Stimulated activated naive CD8-positive, alpha-beta T cell treated with anti-CD3 and anti-CD28 coated beads, Interleukin-15, Interleukin-2, amounts not matched to agents 100 U/mL and 50 U/mL, for 24 hours (primary cell): ENCODE measurements at places on chromosomes 13 and 19.

DNA sequence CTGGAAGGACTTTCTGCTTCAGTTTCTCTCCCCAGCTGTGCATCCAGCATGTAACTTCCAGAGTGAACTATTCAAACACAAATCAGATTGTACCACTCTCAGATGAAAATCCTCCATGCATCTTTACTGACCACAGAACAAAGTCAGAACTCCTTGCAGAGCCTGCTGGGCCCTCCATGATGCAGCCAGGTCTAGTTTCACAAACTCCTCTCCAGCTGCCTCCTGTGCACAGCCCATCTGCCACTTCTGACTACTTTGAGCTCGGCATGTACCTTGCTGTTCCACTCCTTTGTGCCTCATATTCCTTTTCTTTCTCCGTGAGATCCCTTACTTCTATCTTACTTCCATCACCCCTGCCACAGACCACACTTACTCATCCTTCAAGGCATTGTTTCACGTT lies 31.4 kb downstream of the NALCN start:
- DNase-seq, result no peak

DNA sequence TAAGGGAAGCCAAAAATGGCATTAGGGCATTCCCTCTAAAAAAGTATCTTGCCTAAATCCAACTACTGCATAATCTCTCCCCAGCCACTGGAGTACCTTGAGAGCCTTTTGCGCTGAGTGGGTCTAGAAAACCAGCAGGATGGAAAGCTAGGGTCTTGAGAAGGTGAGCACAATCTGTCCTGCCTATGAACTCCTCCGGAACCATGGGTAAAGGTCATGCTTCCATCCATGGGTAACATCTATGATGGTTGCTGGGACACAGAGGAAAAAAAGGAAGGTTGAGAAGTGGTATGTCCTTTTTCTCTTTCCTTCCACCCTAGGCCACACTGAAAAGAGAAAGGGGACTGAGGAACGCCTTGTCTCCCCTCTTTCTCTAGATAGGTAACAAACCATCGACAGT lies 52.4 kb downstream of the ZNF676 start:
- DNase-seq, result no peak

- no peak for DNase-seq
Measured at GRCh38 chr19:30309905-30310601, 62.1 kb upstream of the ZNF536 start.

- peak; percentile 54 for DNase-seq
Measured at GRCh38 chr19:54473071-54473891, at the start of gene CDC42EP5. TSS of gene CDC42EP5 (minus strand) at chr19:54473296. CDS start at chr19:54465547, 7,749 bp downstream.

DNA sequence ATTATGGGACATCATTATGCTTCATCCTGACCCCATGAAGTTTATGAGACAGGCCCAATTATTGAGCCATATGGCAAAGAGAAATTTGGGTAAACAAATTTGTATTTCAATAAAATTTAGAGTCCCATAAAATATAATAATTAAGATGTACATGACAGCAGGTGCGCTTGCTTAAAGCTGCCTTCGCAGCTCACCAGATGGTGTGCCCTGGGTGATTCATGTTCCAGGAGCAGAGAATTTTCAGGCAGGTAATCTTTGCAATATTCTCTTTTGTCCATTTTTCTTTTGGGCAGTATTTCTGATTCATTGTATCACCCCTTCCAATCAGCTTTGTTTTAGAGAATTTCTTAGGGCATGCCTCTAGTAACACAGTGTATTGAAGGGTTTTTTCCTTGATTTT lies 39.5 kb upstream of the WASF3 start:
- no peak for DNase-seq

GRCh38 chr13:99312493-99312883 lies 5.3 kb upstream of the GPR183 start:
- no peak for DNase-seq

GRCh38 chr19:1863328-1863637 lies at the start of gene KLF16:
TSS of gene KLF16 (minus strand) at chr19:1863579. CDS start at chr19:1863497, 82 bp downstream.
- DNase-seq, result no peak

DNA sequence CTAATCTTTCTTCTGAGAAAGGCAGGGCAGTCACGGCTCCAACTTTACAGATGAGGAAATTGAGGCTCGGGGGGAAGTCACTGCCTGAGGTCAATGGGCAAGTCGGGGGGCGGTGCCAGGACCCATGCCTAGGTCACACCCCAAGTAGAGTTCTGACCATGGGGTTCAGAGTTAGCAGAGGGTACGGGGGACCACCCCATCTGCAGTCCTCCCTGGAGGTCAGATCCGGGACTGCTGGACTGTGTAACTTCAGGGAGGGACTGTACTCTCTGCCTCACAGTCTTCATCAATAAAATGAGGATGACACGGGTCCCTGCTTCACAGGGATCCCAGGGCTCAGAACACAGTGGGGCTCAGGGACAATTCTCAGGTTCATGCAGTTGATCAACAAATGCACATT lies 7.7 kb downstream of the SLC5A5 start:
- DNase-seq, result no peak

GRCh38 chr13:46640843-46641242 lies 87.9 kb downstream of the LRCH1 start:
- no peak for DNase-seq

DNA sequence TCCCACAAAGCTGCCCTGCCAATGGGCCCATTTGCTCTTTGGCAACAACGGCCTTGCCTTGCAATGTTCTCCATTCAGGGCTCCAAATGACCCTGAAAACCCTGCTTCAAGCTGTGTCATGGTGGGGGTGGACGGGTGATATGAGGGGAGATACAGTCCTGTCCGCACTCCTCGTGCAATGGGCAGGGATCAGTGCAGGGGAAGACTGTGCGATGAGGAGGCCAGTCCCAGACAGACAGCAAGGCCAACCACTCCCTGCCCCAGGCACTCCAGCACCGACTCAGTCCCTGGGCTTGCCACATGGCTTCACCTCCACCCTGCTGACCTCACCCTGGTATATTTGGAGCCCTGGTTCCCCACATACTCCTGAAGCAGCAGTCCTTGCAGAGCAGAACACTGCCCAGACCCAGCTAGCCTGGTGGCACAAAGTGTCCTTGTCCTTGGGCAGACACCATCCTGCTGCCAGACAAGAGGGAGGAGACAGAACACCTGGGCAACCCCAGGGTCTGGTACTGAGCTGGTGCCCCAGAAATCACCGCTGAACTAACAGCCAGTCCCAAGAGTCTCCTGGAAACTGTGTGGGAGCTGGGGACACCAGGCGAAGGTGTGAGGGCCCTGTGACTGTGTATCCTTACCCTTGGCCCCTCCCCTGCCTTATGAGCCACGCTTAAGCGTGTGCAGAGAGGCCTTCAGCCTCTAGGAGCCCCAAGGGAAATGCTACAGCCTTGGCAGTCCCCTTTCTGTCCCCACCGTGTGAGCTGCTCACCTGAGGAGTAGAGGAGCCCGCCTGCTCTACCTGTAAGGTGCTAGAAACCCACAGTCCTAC lies 9.1 kb upstream of the SLC35E1 start:
- no peak for DNase-seq

DNA sequence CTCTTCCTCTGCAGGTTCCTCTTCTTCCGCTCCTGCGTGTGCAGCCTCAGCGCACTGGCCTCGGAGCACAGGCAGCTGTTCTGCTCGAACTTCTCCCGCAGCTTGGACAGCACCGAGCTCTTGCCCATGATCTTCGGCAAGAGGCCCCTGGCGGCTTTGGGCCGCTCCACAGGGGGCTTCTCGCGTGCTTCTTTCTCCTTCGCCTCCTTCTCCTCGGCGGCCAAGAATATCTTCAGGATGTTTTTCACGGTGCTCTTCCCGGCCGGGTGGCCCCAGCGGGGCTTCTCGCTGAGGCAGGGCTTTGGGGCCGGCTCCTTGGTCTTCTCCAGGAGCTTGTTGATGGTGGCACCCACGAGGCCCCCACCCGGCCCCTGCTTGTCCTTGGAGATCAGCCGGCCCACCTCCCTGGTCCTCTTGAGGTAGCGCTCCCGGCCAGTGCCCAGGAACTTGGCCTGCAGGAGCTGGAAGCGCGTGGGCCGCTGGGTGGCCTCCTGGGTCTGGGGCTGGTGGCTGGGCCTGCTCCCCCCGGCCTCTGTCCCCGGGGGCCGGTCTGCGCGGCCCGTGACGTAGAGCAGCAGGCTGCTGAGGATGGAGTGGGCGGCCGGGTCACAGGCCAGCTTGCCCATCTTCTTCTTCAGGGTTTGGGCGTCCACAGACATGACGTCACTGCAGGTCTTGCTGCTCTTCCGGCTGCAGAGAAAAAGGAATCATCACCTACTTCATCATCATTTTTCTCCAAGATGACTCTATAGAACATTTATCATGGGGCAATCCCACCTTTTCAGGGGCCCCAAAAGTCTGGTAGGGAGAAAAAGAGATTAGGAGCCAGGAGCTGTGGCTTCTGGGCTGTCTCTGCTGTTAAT lies 43.8 kb upstream of the GRTP1 start:
- DNase-seq, result no peak

- no peak for DNase-seq
Measured at GRCh38 chr13:27192973-27193372, 21.4 kb upstream of the USP12 start.

- no peak for DNase-seq
Measured at GRCh38 chr19:41897181-41897580, 14.2 kb downstream of the ARHGEF1 start.

DNA sequence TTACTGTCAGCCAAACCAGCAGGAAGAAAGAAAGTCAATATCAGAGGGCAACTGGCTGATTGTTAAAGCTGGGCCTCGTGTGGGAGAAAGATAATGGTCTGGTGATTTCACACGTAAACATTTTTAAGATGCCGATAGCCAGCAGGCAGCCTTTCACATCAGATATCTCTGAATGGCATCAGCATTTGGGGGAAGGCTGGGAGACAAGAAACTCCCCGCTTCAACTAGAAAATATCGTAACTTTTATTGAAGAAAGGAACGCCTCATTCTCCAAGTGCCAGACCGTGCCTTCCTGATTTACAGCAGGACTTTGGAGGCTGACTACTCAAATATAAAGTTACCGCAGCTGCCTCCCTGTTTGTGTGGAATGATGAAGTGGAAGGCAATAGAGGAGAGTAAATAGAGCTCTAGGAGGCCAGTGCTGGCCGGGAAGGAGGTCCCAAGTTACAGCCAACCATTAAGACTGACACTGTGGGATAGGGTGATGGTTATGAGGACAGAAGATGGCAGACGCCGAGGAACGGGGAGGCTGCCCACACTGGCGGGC lies 284.3 kb upstream of the MAB21L1 start:
- DNase-seq, result no peak

GRCh38 chr13:25062479-25062878 lies 33.5 kb upstream of the PABPC3 start:
- no peak for DNase-seq

GRCh38 chr19:32580353-32580900 lies 563 bp upstream of the PDCD5 start:
- no peak for DNase-seq

DNA sequence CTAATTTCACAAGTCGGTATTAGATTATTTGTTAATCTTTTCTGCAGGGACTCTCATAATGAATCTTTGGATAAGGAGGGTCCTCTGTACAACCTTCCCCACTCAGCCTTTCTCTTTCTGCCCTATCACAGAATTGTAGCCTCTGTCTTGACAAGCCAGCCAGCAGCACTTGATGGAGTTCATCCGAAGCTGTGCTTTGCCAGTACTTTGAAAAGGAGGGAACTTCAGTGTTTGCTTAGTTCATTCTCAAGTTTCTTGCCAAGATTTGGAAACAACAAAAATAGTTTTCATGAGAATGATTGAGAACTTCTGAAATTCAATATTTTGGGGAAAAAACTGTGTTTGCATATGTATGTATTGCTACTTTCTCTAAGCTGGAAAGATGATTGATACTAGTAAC lies 69.3 kb upstream of the HMGB1 start:
- no peak for DNase-seq

DNA sequence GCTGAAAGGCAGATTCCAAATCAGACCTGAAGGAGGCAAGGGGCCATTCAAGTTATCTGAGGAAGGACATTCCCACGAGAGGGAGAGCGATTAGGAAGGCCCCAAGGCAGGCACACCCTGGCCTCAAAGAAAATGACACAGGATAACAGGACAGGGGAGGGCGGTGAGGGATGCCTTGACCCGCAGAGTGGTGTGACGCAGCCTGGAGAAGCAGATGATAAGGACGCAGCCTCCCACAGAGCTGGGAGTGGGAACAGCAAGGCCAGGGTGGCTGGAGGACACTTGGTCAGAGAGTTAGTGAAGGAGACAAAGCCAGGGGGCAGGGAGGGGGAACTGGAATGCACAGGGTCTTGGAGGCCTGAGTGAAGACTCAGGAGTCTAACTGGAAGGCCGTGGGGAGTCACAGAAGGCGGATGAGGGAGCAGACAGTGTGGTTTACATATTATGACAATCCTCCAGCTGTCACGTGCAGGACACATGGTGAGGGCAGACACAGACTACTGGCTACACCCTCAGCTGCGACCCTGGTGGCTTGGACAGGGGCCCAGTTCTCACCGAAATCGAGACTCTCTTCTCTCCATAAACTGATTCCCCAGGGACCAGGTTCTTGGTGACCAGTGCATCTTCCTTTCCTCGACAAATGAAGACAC lies 5.8 kb upstream of the DYRK1B start:
- DNase-seq, result no peak

GRCh38 chr19:46762245-46762890 lies 16.1 kb upstream of the STRN4 start:
- no peak for DNase-seq

GRCh38 chr13:51832471-51833152 lies 12.4 kb downstream of the TMEM272 start:
- DNase-seq, result no peak

DNA sequence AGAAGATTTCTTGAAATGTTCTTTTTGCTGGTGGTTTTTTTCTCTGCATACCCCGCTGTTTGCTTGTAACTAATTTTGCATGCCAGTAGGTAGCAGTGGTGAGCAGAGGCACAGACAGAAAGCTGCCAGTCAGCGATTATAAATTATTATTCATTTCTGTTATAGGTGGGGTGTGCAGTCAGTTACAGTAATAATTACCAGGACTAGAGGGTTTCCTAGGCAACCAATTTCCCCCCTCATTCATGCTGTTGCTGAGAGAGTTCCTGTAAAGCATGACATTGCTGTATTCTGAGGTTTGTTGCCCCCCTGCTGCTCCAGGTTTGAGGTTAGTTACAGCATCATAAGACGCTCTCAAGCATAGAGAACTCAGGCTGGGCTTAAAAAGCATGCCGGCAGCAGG lies 104.5 kb downstream of the URI1 start:
- no peak for DNase-seq

GRCh38 chr19:42420055-42420544 lies 7.1 kb downstream of the LIPE start:
- peak; percentile 84 for DNase-seq

GRCh38 chr19:54684527-54684926 lies 21.7 kb downstream of the LILRB4 start:
- no peak for DNase-seq

DNA sequence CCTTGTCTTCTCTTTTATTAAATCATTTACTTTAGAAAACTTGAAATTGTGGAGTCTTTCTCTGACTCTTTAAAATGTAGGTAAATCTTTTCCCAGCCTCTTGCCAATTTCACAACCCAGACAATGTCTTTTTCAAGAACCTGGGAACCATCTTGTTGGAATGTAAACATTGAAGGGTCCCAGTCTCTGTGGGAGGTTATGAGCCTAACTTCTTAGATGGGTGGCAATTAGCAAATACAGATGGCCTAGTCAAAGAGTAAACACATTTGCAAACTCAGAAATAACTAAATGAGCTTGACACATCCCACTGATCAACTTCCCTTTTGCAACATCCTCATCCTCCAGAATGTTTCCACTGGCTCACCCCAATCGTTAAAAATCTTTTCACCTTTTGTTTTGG lies 721.0 kb downstream of the PCDH9 start:
- no peak for DNase-seq

- DNase-seq, result no peak
Measured at GRCh38 chr13:99080131-99080530, 102.3 kb upstream of the DOCK9 start.
